Stimulated activated CD8-positive, alpha-beta memory T cell treated with anti-CD3 and anti-CD28 coated beads, Interleukin-4, amount 100 ng/mL, for 1 hour (primary cell): ENCODE measurements at places on chromosomes 1 and 21.

- no peak for DNase-seq
These were observed 676 bp upstream of the CTTNBP2NL start for GRCh38 chr1:112395256-112395820.

DNA sequence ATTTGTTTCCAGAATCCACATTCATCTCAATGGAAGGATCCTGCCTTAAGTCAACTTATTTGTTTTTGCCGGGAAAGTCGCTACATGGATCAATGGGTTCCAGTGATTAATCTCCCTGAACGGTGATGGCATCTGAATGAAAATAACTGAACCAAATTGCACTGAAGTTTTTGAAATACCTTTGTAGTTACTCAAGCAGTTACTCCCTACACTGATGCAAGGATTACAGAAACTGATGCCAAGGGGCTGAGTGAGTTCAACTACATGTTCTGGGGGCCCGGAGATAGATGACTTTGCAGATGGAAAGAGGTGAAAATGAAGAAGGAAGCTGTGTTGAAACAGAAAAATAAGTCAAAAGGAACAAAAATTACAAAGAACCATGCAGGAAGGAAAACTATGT lies 2.6 kb downstream of the GADD45A start:
- no peak for DNase-seq

- no peak for DNase-seq
These were observed 102.8 kb downstream of the RIPK4 start for GRCh38 chr21:41663805-41664788.

DNA sequence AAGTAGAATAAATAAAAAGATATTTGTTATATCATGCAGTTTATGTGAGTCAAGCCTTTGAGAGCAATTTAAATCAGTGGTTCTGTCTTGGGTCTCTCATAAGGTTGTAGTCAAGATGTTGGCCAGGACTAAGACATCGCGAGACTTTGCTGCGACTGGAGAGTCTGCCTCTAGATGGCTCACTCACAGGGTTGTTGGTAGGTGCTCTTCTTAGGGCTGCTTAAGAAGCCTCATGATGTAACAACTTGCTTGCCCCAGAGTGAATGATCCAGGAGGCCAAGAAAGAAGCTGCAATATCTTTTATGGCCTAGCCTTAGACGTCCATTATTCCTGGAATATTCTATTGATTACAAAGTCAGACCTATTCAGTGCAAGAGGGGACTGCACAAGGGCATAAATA lies 73.1 kb upstream of the CACHD1 start:
- no peak for DNase-seq
